Stimulated activated CD8-positive, alpha-beta memory T cell treated with anti-CD3 and anti-CD28 coated beads, Interleukin-4, amount 100 ng/mL, for 4 hours (primary cell): ENCODE measurements at places on chromosomes 11 and 22.

DNA sequence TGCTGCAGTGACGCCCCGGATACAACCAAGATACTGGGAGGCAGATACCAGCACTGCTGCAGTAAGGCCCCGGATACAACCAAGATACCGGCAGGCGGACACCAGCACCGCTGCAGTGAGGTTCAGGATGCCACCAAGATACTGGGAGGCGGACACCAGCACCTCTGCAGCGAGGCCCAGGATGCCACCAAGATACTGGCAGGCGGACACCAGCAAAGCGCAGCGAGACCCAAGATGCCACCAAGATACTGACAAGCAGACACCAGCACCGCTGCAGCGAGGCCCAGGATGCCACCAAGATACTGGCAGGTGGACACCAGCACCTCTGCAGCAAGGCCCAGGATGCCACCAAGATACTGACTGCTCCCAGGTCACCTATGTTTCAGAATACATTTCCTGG lies 225.2 kb downstream of the BRD1 start:
- DNase-seq = no peak

GRCh38 chr22:22838148-22838786 lies 49.3 kb upstream of the IGLL5 start:
- DNase-seq = no peak

- no peak for DNase-seq
Observed at GRCh38 chr11:117483372-117483771, 155.7 kb downstream of the CEP164 start.

DNA sequence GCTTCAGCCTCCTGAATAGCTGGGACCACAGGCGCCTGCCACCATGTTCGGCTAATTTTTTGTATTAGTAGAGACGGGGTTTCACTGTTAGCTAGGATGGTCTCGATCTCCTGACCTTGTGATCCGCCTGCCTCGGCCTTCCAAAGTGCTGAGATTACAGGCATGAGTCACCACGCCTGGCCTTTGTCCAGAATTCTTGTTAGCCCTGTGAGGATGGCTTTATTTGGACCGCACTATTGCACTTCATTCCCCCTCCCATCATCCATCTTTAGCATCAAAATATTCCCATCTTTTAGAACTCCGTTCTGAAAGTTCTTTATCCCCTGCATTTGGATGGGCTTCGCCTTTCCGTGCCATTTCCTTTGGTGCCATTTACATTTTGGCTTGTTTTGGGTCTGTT lies 2.6 kb downstream of the SAMM50 start:
- no peak for DNase-seq

GRCh38 chr11:133917921-133918607 lies 38.7 kb downstream of the IGSF9B start:
- DNase-seq = no peak

- DNase-seq = no peak
Observed at GRCh38 chr11:68396516-68396915, 64.0 kb upstream of the PPP6R3 start.

DNA sequence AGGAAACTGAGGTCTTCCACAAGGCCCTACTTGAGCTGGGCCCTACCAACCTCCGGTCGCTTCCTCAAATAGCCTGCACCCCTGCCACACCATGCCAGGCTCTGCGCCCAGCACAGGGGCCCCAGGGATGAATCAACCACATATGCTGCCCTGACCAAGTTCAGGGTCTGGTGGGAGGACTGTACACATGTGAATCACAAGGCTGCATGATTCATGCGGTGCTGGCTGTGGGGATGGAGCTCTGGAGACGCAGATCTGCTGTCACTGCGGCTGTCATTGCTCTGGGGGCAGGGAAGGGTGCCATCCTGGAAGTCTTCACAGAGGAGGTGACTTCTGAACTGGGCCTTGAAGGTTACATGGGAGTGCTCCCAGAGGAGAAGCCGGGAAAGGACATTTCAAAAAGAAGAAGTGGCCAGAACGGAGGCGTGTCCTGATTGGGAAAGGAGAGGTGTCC lies 21.5 kb downstream of the CYTH4 start:
- DNase-seq = peak; percentile 40

DNA sequence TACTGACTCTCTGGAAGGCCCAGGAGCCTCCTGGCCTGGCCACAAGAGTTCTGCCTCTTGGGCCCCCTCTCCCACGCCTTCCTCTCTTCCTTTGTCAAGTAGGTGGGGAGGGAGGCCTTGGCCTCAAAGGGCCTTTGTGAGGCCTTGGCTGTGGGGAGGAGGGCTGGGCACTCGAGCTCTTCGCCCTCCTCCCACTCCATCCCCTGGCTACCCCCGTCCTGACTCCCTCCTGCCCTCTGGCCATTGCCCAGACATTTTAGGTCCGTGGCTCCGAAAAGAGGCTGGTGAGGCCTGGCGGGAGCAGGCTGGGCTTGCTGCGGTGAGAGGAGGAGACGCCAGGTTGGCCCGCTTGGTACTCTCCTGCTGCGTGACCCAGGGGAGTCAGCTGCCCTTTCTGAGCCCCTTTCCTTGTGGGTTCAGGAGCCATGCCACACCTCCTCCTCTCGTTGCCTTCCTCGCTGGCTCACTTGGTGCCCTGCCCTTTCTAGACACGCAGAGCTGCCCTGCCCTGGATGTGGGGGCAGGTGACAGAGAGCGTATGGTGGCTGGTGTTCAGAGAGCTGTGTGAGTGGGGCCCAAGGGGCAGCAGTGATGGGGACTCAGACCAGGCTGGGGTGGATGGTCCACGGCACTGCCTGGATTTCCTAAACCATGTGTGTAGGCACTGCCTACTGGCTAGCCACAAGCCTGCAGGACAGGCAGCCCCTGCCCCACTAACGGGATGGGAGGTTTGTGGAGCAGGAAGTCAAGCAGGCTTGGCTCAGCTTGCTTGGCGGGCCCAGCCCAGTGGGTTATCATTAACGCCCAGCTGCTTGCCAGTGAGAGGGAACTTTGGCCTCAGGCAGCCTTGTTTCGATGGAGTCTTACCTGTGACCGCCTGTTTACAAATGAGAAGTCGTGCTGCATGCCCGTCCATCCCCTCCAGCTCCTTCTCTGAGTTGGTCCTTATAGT lies 15.8 kb upstream of the OMP start:
- DNase-seq = no peak
